ENCODE measurements at places on chromosomes 2 and 18.

GRCh38 chr2:58545300-58546280 is 304.5 kb upstream of the FANCL start:
- DNase-seq, result no peak

GRCh38 chr18:274313-274712 is 6.5 kb upstream of the THOC1 start:
- DNase-seq, result peak; percentile 27

DNA sequence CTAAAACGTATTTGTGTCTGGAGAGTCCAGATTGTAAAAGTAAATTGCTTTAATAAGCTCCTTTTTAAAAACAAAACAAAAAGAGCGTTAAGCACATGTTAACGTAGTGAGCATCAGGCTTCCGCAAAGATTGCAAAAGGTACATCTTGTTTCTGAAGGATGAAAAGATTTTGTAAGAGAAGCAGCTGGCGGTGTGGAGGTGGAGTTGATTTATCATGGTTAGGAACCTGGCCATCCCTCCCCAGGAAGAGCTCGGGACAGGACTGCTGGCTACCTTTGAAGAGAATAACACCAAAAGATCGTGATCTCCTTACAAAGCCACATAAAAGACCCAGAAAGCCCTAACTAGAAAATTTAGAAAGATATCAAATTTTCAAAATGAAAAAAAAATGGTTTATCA is 132.2 kb downstream of the DNER start:
- DNase-seq, result no peak

GRCh38 chr18:68417826-68418225 is 297.1 kb downstream of the TMX3 start:
- peak; percentile 68 for DNase-seq

GRCh38 chr2:100000915-100001707 is 141.3 kb downstream of the AFF3 start:
- no peak for DNase-seq

- DNase-seq, result no peak
Measured at GRCh38 chr2:70381235-70381634, 79.4 kb upstream of the FAM136A start.
